Stimulated activated CD8-positive, alpha-beta memory T cell treated with anti-CD3 and anti-CD28 coated beads, Interleukin-7, amount 100 ng/mL, for 1 hour (primary cell): ENCODE measurements at places on chromosomes 16 and 17.

GRCh38 chr17:73754886-73755400, 110.7 kb upstream of the SDK2 start:
- DNase-seq: no peak

GRCh38 chr16:440627-441026, 15.2 kb downstream of the RAB11FIP3 start:
- no peak for DNase-seq

DNA sequence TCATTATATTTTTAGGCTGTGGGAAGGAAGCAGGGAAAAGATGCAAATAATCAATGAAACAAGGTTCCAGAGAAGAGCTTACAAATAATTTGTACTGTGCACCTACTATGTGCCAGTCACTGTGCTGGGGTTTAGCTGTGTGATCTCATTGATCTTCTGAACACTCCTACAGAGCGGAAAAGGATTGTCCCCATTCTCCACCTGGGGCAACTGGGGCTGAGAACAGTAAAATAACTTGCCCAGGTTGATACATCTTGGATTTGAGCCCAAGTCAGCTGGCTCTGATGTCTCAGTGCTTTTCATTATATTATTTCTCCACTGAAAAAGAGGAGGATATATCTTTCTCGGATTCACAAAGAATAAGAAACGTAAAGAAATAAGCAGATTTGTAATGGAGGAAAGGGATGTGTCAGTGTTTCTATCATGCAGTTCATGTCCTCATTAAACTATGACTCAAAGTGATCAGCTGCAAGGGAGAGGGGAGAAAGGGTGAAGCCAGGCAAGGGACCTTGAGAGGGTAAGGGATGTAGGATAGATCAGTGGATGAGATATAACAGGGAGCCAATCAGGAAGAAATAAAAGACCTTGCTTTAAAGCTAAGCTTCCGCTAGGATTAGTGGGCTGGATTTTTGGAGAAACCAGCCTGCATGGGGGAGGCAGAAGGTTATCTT, 143.6 kb upstream of the NOL11 start:
- no peak for DNase-seq

- DNase-seq: no peak
Observed at GRCh38 chr17:83014940-83015910, 64.2 kb upstream of the METRNL start.

DNA sequence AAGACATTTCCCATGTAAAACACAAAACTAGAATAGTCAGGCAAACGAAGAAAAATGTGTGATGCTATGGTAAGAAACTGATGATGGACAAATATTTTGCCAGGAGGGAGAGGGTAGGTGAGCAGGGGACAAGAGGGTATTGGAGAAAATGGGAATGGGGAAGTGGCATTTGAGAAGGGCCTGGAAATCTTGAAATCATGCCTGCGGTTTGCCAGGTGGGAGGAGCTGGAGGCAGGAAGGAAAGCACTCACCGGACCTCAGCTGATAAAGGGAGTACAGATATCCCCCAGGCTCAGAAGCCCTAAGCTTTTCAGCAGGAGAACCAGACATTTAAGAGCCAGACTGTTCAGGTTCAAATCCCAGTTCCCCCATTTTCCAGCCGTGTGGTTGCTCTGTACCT, 103.6 kb downstream of the GSG1L start:
- DNase-seq: no peak

DNA sequence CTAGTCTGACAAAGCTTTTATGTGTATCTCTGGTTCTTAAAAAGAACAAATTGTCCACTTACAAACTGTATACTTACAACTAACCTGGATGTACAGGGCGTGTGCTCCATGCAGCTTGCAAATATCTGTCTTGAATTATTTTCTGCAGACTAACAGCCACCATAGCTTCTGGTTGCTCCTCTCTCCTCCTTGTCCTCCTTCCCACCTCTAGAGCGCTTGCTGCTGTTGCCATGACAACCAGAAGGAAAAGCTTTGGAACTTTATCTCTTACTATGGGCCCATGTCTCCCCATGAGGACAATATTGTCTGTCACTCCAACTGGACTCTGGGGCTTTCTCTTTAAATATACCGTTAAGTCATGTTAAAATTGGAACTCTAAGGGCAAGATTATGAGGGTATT, 71.5 kb upstream of the DHX40 start:
- DNase-seq: no peak

- no peak for DNase-seq
Observed at GRCh38 chr16:67390816-67391423, 2.4 kb downstream of the TPPP3 start.

GRCh38 chr17:82603981-82604448, 44.2 kb downstream of the WDR45B start:
- DNase-seq: no peak
